ENCODE measurements at places on chromosomes 6 and 20. TPM values are rescaled to one million over a fixed set of nuclear protein-coding genes. Genes with fewer than 3 reads are reported as not detected.

The NDUFAF5 gene
- 35.2 TPM for total RNA-seq

DNA sequence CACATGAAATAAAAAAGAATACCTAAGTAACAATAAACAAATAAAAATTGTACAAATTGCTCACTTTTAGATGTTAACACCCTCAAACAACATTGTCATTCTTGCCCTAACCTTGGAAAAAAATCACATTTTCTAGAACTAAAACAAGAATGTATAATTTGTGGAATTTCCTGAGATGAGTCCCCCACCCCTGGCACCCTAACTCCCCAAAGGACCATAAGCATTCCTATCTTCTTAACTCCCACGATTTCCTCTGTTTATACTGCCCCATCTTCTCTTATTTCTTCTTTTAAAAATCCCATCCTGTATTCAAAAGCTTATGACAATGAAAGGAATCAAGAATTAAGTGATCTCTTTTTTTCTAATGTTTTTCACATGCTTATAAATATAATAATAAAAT lies 70.9 kb downstream of the IBTK start:
- DNase-seq, result no peak

The FNDC11 gene
- 1.2 TPM for total RNA-seq

The DEFB116 gene
- not detected for total RNA-seq

DNA sequence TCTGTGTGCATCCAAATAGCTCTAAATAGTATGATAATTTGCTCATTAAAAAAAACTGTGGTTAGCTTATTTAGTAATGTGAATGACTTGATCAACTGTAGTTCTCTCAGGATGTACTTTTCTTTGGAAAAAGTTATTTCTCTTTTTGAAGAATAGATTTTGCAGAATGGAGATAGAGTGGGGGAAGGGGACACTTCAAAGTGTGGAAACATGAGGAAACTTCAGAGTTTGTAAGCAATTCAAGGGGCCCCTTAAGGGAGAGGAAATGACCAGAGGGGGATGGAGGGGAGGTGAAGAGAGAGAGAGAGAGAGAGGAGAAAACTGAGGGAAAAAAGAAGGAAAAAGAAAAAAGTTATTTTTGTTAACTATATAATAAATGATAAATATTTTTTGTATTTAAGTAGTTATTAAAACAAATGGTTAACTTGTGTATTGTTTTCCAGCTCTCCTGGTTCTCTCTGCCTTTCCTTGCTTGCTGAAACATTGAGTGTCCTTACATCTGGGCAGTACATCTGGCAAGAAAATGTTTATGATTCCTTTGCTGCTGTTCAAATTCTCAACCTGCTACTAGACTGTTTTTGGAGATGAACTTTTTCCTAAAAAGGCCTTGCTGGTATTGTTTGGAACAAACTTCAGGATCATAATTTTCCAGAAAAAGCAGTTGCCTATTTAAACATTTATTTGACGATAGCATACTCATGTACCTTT lies 497.5 kb upstream of the CITED2 start:
- no peak for DNase-seq

The PI16 gene
- total RNA-seq, result 10.4 TPM

DNA sequence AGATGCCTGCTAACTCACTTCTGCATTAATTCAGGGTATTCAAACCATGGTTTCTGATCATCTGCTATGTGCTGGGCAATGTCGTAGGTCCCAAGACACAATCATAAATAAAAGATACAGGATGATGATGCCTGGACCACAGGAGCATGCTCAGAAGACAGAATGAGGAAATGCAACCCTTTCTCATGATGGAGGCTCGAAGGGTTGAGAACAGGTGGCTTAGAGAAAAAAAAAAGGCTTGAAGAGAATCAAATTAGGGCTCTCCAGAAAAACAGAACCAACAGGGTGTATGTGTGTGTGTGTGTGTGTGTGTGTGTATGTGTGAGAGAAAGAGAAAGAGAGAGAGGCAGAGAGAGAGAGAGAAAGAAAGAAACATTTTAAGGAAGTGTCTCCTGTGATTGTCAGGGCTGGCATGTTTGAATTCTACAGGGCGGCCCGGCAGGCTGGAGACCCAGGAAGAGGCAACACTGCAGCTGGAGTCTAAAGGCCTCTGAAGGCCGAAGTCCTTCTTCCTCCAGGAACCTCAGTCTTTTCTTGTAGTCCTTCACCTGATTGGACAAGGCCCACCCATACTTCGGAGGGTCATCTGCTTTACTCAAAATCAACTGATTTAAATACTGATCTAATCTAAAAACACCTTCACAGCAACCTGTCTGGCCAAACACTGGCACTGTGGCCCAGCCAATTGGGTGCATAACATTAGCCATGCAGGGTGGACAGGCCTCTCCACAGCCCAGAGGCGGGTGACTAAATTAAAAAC lies 143.8 kb downstream of the ERMARD start:
- DNase-seq, result no peak

GRCh38 chr6:30565772-30566171 lies 5.5 kb upstream of the ABCF1 start:
- DNase-seq, result no peak

Data from stomach (tissue), 19 donors.